Fibroblast of lung (primary cell): ENCODE measurements at places on chromosomes 16 and 17. TPM values are rescaled to one million over a fixed set of nuclear protein-coding genes. Genes with fewer than 3 reads are reported as not detected.

- DNase-seq: no peak
These were observed 34.9 kb downstream of the TMEM114 start for GRCh38 chr16:8555400-8555799.

- DNase-seq: no peak
These were observed 17.9 kb downstream of the IGFBP4 start for GRCh38 chr17:40460968-40461731.

DNA sequence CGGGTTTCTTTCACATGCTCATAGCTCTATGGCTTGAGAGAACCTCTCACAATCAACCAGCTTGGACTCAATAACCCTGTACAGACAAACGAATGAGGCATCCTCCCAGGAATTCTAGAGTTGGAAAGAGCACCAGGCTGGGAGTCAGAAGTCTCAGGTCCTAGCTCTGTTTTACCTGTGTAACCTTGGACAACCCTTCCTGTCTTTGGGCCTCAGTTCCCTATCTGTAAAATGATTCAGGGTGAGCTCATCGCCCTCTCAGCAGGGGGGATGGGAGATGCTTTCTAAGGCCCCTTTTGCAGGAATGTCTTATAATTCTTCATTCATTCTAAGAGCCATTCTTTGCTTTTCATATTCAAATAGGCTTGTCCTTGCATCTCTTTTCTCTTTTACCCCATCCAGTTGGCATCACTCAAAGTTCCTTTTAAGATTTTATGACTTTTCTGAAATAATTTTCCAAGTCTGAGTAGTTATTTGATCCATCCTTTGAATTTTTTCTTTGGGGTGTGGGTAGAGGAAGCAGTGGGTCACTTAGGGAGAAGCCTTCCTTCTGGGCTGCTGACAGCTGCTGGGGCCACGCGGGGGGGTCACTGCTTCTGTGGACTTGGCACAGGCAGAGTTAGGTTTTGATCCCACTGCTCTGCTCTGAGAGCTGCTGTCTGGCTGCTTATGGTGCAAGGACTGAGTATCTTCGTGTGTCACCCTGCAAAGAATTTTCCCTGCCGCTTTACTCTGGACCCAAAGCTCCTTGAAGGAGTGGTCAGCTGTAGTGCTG lies 102.7 kb downstream of the UTP18 start:
- no peak for DNase-seq

Gene LPO
- total RNA-seq: not detected in 2 replicates

Gene CNTD1
- 0.26 and 0.66 TPM in 2 replicates for total RNA-seq

Gene CCL13
- under 0.01 TPM in 1 of 2 replicates, not detected in the other for total RNA-seq

DNA sequence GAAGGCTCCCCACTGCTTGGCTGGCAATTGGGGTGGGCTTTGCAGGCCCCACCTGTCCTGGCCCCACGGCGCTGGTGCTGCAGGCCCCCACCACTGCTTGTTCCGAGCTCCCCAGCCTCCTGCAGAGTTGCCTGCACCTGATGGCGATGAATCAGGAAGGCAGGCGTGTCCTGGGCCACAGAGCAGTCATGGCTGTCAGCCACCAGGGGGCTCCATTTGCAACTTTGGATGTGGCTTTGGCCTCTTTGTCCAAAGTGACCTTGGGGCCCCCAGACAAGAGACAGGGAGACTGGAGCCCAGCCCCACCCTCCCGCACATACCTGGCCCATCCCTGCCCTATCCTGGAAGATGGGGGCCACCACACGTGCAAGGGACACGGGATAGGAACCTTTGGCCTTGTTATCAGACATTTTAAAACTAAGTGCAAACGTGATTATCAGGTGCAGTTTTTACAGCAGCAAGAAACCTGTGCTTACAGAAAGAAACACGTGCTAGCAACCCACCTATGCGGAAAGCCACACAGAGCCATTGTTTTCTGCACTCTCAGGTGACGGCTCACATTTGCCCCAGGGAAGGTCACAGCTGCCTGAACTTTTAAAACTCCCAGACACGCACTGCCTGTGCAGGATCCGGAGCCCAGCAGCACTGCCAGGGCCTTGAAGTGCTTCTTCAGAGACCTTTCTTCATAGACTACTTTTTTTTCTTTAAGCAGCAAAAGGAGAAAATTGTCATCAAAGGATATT lies at the start of gene DNASE1:
DNASE1 (plus strand) TSS at position 443 of the 743 bp plus-strand sequence. CDS start 683 bp downstream, outside the sequence.
- peak; percentile 44 for DNase-seq

DNA sequence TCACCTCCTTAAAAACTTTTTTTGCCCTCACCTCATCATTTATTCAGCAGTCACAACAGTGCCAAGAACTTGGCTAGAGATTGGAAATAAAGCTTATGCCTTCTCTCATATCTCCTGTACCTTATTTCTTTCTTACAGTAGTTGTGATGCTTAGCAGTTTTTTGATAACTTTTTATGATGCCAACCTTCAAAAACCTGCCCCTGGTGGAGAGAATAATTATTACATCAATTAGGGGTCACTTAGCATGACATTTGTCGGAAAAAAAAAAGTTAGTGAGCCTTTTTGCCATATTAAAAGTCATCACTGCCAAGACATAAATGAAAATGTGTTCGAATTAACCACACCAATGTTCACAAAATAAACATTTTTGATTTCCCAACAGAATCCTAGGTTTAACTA lies 296.6 kb downstream of the WWOX start:
- DNase-seq: no peak

Gene KRTAP4-5
- not detected in 2 replicates for total RNA-seq

Gene C16orf96
- under 0.01 TPM in 2 replicates for total RNA-seq

Gene MSRB1
- 5.6 and 7.1 TPM in 2 replicates for total RNA-seq

Gene KRT20
- not detected in 2 replicates for total RNA-seq

DNA sequence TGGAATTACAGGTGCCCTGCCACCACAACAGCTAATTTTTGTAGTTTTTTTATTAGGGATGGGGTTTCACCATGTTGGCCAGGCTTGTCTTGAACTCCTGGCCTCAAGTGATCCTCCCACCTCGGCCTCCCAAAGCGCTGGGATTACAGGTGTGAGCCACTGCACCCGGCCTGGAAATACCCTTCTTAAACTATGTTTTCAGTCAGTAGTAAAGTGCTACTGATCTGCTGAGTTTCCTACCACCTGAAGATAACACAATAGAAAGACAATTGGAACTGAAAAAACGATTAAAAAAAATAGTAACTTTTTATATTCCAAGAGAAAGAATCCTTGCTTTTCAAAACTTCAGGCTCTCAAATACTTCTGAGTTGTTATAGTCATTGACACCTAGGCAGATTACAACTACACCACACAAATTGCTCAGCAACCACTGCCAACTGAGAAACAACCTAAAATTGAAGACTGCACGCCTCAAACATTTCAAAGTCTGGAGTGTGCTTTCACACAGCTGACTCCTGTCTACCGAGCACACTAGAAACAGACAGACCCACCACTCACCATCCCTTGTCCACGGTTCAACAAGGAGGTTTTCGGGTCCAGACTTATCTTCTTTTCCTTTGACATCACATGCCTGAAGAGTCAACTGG lies 40.9 kb downstream of the ZZEF1 start:
- DNase-seq: no peak

Gene METTL2A
- 18.5 and 18.7 TPM in 2 replicates for total RNA-seq

Gene PRDM7
- not detected in 2 replicates for total RNA-seq

GRCh38 chr17:74702116-74702871 lies 10.4 kb downstream of the CD300LF start:
- no peak for DNase-seq

DNA sequence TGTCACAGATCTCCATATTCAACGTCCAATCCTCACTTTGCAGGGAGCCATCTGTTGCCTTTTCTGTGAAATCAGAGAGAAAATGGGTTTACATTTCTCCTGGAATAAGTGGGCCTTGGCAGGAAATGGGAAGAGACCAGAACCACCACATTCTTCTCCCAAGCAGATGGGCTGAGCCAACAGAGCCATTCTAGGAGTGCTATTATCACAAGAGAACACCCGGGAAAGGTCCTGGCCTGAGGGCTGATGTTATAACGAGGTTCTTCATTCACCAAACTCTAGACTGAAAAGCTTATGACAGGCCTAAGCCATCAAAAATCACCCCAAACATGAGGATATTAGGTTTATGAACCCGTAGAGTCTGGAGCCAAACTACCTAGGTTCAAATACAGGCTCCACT lies 64.7 kb downstream of the TOM1L2 start:
- no peak for DNase-seq

DNA sequence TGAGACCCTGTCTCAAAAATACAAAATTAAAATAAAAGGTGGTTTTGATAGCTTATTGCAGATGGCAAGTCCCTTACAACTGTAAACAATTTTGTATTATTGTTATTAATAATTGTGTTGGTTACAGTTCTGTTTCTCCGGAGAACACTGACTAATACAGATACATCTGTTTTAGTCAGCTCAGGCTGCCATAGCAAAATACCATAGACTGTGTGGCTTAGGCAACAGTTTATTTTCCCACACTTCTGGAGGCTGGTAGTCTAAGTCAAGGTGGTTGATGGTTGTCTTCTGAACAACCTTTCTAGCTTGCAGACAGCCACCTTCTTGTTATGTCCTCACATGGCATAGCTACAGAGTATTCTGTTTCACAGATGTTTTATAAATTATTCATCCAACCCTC lies 14.2 kb upstream of the IL21R start:
- DNase-seq: no peak

DNA sequence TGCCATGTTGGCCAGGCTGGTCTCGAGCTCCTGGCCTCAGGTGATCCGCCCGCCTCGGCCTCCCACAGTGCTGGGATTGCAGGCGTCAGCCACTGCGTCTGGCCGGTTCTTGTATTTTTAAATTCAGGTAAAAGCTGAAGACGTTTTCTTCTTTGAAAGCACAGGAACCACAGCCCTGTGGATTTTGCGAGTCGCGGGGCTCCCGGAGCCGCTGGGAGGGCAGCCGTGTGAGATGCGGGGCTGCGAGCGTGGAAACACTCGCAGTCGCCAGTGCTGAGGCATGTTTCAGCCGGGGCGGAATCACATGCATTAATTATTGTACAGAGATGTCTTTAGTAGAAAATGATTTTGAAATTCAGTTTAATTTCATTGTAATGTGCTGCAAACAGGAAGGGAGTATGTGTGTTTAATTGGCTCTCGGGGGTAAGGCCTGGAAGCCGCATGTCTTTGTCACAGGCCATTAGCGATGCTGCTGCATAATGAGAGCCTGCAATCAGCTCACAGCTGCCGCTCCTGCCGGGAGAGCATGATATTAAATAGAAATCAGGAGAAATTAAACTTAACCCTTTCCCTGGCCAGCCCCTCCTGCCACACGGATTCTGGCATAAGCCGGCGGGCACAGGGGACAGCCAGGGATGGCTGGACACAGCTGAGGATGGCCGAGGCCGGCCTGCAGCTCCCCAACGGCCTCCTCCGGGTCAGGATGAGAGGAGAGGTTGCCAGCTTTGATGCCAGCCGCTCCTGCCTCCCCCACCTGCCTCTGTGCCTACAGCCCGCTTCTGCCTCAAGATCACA lies 35.4 kb upstream of the CDH15 start:
- no peak for DNase-seq
